ENCODE measurements at places on chromosomes 13 and 19. TPM values are rescaled to one million over a fixed set of nuclear protein-coding genes. Genes with fewer than 3 reads are reported as not detected.

DNA sequence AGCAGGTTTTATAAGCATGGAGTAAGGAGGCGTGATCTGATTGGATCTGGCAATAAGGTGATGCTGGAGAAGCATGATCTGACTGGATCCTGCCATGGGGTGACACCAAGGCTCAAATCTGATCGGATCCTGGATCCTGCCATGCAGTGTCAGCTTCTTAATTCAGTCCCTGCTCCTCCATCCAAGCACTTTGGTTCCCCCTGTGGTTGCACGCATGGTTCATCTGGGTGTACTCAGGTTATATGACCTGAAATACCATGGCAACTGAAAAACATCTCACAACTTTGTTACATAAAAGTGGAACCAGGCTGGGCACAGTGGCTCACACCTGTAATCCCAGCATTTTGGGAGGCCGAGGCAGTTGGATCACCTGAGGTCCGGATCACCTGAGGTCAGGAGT, 17.6 kb upstream of the KLK4 start:
- no peak for DNase-seq
- no peak overlapping the region for H3K27ac ChIP-seq
- H3K27me3 ChIP-seq: no peaks in the 10 kb centered on the region
- peaks cover 3% of the 10 kb centered on the region for H3K4me1 ChIP-seq

PRR22 gene
- 0.54 TPM for total RNA-seq

- H3K4me3 ChIP-seq: no peak overlapping the region
- no peaks in the 10 kb centered on the region for H3K4me1 ChIP-seq
- H3K27me3 ChIP-seq: no peaks in the 10 kb centered on the region
- no peak overlapping the region for H3K27ac ChIP-seq
These were observed 71.4 kb downstream of the ABCC4 start for GRCh38 chr13:95229855-95230254.

LCP1 gene
- 14.3 TPM for total RNA-seq

GRCh38 chr19:2237051-2237868, 636 bp downstream of the SF3A2 start:
- H3K4me1 ChIP-seq: peaks cover 67% of the 10 kb centered on the region
- peak overlapping the region; percentile 86 for H3K4me3 ChIP-seq
- H3K27me3 ChIP-seq: no peaks in the 10 kb centered on the region
- peak overlapping the region; percentile 98 for H3K27ac ChIP-seq
- DNase-seq: no peak
- H3K36me3 ChIP-seq: peaks cover 4% of the 10 kb centered on the region

SUGP2 gene
- total RNA-seq: 93.5 TPM

- H3K4me1 ChIP-seq: no peaks in the 10 kb centered on the region
- H3K27me3 ChIP-seq: no peaks in the 10 kb centered on the region
- no peak overlapping the region for H3K4me3 ChIP-seq
- no peak overlapping the region for H3K27ac ChIP-seq
- no peaks in the 10 kb centered on the region for H3K36me3 ChIP-seq
These were observed 6.0 kb upstream of the CTU1 start for GRCh38 chr19:51114087-51114729.

DNA sequence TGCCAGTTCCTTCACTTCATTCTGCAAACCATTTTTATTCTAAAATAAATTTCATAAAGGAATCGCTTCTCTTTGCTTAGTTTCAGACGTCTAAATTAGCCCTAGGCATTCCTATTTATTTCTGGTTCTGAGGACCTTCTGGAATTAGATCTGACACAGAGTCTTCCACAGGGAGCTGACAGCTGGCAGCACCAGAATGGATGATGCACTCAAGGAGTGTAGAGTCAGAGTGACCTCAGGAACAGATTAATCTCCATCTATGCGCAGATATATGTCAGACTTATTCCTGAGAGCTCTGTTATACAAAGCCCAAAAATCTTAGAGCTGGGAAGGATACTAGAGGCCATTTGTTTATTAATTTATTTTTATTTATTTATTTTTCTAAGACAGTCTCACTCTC, 450.8 kb downstream of the HS6ST3 start:
- H3K4me3 ChIP-seq: no peak overlapping the region
- no peaks in the 10 kb centered on the region for H3K4me1 ChIP-seq
- no peaks in the 10 kb centered on the region for H3K27me3 ChIP-seq
- no peaks in the 10 kb centered on the region for H3K36me3 ChIP-seq
- H3K27ac ChIP-seq: no peak overlapping the region

- peaks cover 5% of the 10 kb centered on the region for H3K4me1 ChIP-seq
- H3K27ac ChIP-seq: no peak overlapping the region
- H3K27me3 ChIP-seq: no peaks in the 10 kb centered on the region
- DNase-seq: no peak
- no peak overlapping the region for H3K4me3 ChIP-seq
- H3K36me3 ChIP-seq: no peaks in the 10 kb centered on the region
These were observed 405.1 kb downstream of the FOXO1 start for GRCh38 chr13:40261336-40261735.

DNA sequence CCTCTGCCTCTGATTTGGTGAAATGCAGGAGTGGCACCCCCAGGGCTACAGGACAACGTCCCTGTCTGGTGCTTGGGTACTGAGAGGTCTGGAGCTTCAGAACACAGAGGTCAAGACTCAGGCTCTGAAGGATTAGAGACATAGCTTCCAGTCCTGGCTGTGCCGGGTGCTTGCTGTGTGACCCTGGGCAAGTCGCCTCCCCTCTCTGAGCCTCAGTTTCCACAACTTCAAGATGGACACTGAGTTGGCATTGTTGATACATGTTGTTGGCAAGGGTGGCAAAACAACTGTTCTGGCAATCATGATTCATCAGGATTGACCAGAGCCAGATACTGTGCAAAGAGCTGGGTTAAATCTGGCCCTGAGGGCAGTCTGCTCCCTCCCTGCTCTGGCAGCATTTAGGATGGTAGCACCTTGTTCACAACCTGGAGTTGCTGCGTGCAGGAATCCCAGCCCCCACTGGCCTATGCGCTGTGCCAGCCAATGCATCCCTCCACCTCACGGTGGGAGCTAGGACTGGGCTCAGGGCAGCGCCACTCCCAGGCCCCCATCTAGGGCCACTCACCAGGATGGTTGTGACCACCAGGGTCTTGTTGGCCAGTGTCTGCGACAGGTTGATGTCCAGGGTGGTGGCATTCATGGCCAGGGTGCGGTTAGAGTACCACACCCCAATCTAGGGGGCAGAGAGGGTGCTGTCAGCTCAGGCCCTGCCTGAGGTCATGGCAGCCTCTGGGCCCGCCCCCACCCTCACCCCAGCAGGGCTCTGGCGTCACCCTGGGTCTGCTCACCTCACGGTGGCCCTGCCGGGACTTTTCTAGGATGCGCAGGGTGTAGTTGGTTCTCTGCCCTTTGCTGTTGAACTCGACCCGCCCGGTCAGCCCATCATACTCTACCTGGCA, 16.7 kb downstream of the GRIK5 start:
- H3K36me3 ChIP-seq: no peaks in the 10 kb centered on the region
- no peaks in the 10 kb centered on the region for H3K27me3 ChIP-seq
- H3K4me3 ChIP-seq: no peak overlapping the region
- no peak for DNase-seq

DNA sequence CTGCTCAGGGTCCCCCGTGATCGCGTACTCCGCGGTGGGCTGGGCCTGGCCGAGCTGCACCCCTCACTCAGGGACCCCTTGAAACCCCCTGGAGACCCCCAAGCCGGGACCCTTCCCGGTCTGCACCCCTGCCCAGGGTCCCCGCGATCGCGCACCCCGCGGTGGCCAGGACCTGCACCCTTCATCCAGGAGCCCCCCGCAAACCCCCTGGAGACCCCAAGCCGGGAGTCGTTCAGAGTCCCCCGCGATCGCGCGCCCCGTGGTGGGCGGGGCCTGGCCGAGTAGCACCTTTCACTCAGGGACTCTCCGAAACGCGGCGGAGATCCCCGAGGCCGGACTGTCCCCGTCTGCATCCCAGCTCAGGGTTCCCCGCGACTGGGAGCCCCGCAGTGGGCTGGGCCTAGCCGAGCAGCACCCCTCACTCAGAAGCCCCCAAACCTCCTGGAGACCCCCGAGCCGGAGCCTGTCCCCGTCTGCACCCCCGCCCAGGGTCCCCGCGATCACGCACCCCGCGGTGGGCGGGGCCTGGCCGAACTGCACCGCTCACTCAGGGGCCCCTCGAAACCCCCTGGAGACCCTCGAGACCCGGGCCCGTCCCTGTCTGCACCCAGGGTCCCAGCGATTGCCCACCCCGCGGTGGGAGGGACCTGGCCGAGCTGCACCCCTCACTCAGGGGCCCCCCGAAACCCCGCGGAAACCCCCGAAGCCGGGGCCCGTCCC, 748 bp downstream of the LMNB2 start:
- no peak overlapping the region for H3K27ac ChIP-seq
- H3K36me3 ChIP-seq: no peaks in the 10 kb centered on the region
- peaks cover 7% of the 10 kb centered on the region for H3K4me1 ChIP-seq
- peak overlapping the region; percentile 81 for H3K4me3 ChIP-seq

PROZ gene
- not detected for total RNA-seq

- peak; percentile 15 for DNase-seq
- H3K27ac ChIP-seq: no peak overlapping the region
- H3K4me1 ChIP-seq: peaks cover 10% of the 10 kb centered on the region
- peaks cover 17% of the 10 kb centered on the region for H3K27me3 ChIP-seq
- no peak overlapping the region for H3K4me3 ChIP-seq
- H3K36me3 ChIP-seq: no peaks in the 10 kb centered on the region
These were observed 6.9 kb downstream of the NPHS1 start for GRCh38 chr19:35845215-35846037.

DNA sequence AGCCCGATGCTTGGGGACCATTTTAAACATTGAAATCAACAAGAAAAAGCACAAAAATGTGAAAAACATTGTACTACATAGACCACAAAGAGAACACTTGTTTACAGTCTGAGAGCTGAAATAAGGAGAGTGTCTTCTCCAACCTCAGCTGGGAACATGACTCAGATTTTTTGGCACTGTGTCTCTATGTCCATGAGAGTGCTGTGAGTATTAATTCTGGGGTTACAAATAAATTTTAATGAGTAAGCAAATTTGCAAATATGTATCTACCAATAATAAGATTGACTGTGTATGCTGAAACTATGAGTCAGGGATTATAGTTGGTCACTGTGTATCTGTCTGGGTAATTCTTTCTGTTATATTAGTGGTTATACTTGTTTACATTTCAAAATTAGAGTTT, 174.0 kb downstream of the DCT start:
- H3K36me3 ChIP-seq: no peaks in the 10 kb centered on the region
- no peak for DNase-seq
- H3K27ac ChIP-seq: no peak overlapping the region
- no peak overlapping the region for H3K4me3 ChIP-seq

RFXAP gene
- total RNA-seq: 9.3 TPM

- no peaks in the 10 kb centered on the region for H3K4me1 ChIP-seq
- no peaks in the 10 kb centered on the region for H3K27me3 ChIP-seq
- H3K36me3 ChIP-seq: no peaks in the 10 kb centered on the region
- no peak for DNase-seq
- no peak overlapping the region for H3K4me3 ChIP-seq
- no peak overlapping the region for H3K27ac ChIP-seq
These were observed 9.0 kb upstream of the CEACAM5 start for GRCh38 chr19:41699231-41699967.

- H3K27me3 ChIP-seq: no peaks in the 10 kb centered on the region
- H3K36me3 ChIP-seq: no peaks in the 10 kb centered on the region
- peaks cover 15% of the 10 kb centered on the region for H3K4me1 ChIP-seq
- no peak overlapping the region for H3K4me3 ChIP-seq
- no peak overlapping the region for H3K27ac ChIP-seq
These were observed 22.2 kb downstream of the RASA3 start for GRCh38 chr13:114110091-114110829.

DNA sequence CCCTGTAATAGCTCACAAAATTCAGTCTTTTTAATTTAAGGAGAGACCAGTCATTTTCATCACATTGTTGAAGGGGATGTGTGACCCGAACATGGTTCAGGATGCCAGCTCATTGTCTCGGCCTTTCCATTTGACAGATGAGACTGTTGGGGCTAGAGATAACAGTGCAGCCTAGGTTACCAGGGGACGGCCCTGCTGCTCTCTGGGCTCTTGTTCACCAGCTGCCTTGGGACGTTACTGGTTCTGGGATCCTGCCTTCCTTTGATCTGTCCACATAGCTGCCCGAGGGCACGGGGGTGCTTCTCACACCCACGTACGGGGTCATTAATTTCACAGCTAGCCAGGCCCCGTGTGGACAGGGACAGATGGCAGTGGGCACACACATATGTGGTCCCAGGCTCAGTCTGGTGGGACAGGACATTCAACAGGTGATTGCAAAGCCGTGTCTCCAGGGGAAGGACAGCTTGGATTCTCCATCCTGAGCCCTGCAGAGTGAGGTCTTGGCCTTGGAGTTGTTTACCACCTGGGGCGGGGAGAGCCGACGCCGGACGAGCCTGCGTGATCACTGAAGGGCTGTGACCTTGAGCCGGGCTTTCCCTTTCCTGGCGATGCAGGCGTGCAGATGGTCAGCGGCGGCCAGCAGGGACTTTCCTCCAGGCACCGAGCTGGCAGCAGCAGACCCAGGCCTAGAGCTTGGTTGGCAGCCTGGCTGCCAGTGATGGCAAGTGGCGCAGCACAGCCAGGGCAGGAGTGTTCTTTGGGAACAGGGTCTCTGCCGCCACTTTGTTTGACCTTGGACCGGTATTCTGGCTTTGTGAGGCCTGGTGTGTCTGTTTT, 26.7 kb upstream of the NPAS1 start:
- H3K4me1 ChIP-seq: peaks cover 15% of the 10 kb centered on the region
- H3K36me3 ChIP-seq: peaks cover 8% of the 10 kb centered on the region
- no peaks in the 10 kb centered on the region for H3K27me3 ChIP-seq
- H3K4me3 ChIP-seq: no peak overlapping the region
- no peak for DNase-seq

FGF9 gene
- total RNA-seq: 0.11 TPM

- peaks cover 31% of the 10 kb centered on the region for H3K36me3 ChIP-seq
- no peak for DNase-seq
- H3K4me3 ChIP-seq: no peak overlapping the region
- no peaks in the 10 kb centered on the region for H3K4me1 ChIP-seq
These were observed 31.0 kb downstream of the CILP2 start for GRCh38 chr19:19568802-19569756.

DNA sequence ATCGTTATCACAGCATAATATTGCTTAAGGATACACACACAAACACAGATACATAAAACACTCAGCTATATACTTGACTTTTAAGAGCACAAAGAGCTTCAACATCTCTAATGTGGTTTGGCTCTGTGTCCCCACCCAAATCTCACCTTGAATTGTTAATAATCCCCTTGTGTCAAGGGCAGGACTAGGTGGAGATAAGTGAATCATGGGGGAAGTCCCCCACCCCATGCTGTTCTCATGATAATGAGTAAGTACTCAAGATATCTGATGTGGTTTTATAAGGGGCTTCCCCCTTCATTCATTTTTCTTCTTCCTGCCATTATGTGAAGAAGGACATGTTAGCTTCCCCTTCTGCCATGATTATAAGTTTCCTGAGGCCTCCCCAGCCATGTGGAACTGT, 481.4 kb downstream of the PCDH9 start:
- no peak overlapping the region for H3K4me3 ChIP-seq
- no peak overlapping the region for H3K27ac ChIP-seq
- H3K4me1 ChIP-seq: no peaks in the 10 kb centered on the region

KLHL26 gene
- total RNA-seq: 20.2 TPM

DNA sequence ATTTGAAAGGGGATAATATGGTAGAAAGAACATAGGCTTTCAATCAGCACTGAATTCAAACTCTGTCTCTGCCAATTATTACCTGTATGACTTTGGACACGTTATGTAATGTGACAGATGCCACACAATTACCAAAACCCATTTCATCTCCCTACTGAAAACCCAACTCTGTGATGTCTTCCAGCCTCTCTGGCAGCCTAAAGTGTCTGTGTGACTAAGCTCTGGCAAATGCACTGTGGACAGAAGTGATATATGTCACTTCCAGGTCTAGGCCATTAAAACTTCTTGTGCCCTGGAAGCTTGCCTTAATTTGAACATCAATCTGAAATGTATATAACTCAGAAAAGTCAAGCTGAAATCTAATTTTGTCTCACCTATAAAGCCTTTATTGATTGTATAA, 552.0 kb downstream of the RFC3 start:
- no peaks in the 10 kb centered on the region for H3K27me3 ChIP-seq
- DNase-seq: no peak
- no peaks in the 10 kb centered on the region for H3K4me1 ChIP-seq
- H3K36me3 ChIP-seq: no peaks in the 10 kb centered on the region
- H3K27ac ChIP-seq: no peak overlapping the region

Data from thyroid gland (tissue), 4 donors.